Fibroblast of upper back skin (primary cell): ENCODE measurements at places on chromosomes 3 and 15.
A peak's percentile ranks its signal among the peaks of the same experiment; 100 is the strongest.

- DNase-seq = no peak
Observed at GRCh38 chr3:126381966-126382365, 12.7 kb upstream of the CFAP100 start.

DNA sequence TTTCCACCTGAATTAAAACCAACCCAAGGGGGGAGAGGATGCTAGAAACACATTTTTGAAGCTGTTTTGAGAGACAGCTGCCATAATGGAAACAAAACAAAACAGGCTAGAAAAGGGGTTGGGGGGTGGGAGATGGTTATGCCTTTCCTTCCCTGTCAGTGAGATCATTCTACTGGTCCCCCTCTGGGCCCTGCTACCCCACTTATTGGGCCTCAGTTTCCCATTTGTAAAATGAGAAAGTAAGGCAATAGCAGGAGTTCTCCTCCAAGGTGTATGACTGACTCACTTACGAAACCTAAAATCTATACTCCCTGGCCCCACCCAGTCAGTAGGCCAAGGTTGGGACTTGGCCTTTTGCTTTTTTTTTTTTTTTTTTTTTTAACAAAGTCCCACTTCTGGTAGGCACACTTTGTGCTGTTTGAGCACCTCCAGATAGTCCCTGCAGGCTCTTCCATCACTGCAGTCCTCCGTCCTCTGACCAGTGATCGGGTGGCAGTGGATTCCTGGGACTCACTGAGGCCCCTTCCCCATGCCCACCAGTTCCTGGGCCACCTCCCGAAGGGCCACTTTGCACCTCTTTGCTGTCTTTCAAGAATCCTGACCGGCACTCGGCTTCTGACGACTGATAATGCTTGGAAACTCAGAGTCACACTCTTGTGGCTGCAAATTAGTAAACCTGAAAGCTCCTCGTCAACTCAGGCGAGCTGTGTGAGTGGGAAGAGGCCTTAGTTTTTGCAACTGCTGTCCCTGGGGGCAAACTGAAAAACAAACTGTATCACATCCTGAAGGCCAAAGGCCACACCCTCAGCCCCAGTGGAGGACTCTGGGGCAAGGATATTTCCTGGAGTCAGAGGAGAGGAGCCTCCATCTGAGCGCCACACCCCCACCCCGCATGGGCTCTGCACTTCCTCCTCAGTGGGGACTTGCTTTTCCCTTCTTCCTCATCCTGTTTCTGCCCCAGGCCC, 6.7 kb upstream of the PSTPIP1 start:
- DNase-seq = no peak

DNA sequence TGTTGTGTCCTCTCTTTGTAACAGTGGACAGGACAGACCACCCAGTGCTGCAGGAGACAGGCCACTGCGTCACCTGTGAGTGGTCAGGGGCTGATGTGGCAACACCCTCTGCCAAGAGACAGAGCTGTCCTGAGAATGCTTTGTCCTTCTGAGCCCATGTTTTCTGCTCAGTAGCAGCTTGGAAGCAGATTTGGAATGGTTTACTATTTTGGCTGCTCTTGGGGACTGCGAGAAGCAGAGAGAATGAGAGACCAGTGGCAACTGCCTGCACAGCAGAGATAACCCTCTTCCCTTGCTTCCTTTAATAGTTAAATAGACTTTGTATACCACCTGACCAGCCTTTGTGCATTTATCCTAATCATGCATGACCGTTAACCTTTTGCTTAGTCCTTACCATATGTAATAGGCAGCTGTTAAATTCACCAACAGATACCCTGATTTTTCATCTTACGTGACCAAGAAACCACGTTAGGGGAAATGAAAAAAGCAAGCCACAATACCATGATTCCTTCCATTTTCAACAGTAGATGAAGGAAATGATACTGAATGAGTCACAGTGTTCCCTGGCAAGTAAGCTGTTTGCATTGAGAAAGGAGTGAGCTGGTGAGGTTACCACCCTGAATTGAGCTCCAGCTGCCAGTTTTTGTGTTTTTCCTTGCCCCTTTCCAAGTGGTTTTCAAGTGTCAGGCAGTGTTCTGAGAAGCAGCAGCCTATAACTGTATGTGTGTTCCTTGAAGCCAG, 35.5 kb downstream of the B3GALNT1 start:
- DNase-seq = peak; percentile 41

GRCh38 chr3:23465569-23465968, 262.4 kb downstream of the UBE2E2 start:
- DNase-seq = no peak

DNA sequence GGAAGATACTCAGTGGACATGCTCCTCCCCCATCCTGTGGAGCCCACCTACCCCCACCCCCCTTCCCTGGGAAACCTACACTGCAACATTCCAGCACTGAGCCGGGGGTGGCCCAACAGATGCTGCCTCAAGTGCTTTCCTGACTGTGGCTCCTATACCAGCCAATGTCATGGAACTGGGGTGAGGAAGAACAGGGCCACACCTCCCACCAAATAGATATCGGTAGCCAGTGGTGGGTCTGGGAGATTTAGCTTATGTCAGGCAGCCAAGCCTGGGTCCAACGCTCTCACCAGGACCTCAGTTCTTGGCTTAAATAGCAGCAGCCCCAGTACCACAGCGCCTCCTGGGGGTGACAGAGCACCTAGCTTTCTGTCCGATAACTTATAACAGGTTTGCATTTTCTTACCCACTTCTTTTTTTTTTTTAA, 30.3 kb downstream of the CDC25A start:
- DNase-seq = peak; percentile 65

- DNase-seq = no peak
Observed at GRCh38 chr3:192281207-192281880, 446.0 kb downstream of the FGF12 start.

- peak; percentile 88 for DNase-seq
Observed at GRCh38 chr3:150149651-150150051, 179.0 kb upstream of the PFN2 start.

- DNase-seq = no peak
Observed at GRCh38 chr3:66083784-66084213, 45.1 kb upstream of the MAGI1 start.

GRCh38 chr15:62739507-62739906, 303.0 kb upstream of the TPM1 start:
- DNase-seq = peak; percentile 79

- DNase-seq = no peak
Observed at GRCh38 chr3:51295625-51296024, 89.5 kb upstream of the MANF start.

DNA sequence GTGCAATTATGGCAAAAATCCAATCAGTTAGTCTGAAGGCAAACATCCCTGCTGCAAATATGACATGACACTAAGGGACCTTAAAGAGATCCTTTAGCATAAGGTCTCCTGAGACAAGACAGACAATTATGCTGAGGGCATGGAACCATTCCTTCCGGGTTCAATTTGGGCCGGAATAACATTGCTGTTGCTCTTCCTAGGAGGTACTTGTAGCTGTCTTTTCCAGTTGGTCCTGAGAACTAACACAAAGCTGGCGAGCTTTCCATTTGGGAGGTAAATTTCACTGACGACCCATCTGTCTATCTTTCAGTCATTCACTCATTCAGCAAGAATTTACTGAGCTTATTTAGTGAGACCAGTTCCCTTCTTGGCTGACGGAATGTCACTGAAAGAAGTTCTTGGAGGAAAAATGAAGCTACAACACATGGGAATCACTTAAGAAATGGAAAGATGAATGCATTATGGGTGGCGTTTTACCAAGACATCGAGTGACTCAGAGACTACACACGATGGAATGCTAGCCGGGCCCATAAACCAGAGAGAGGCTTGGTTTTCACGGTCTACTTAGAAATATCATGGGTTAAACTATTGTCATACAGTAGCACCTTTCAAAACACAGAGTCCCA, 215.5 kb downstream of the PDZRN3 start:
- DNase-seq = peak; percentile 95

- peak; percentile 38 for DNase-seq
Observed at GRCh38 chr15:100835636-100836035, 44.0 kb upstream of the ALDH1A3 start.

GRCh38 chr15:25771338-25771706, 91.8 kb downstream of the ATP10A start:
- no peak for DNase-seq

DNA sequence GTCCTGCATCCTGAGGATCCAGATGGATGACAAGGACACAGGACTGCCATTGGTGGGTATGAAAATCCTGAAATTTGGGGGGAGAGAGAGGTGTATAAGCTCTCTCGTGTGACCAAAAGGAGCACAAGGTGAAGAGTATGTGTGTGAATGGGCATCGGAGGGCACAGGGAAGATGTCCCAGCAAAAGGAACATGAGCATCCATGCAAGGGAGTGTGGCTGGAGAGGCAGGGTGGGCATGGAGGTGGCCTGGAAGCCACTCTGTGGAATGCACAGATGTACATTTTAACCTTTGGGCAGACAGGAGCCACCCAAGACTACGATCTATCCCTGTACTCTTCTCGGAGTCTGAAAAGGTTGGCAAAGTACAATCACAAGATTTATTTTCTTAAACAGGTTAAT, 54.5 kb downstream of the CAPN7 start:
- DNase-seq = no peak

- peak; percentile 28 for DNase-seq
Observed at GRCh38 chr3:172627057-172627809, 83.6 kb downstream of the NCEH1 start.

GRCh38 chr3:135930255-135930654, 35.3 kb upstream of the PPP2R3A start:
- DNase-seq = peak; percentile 30

DNA sequence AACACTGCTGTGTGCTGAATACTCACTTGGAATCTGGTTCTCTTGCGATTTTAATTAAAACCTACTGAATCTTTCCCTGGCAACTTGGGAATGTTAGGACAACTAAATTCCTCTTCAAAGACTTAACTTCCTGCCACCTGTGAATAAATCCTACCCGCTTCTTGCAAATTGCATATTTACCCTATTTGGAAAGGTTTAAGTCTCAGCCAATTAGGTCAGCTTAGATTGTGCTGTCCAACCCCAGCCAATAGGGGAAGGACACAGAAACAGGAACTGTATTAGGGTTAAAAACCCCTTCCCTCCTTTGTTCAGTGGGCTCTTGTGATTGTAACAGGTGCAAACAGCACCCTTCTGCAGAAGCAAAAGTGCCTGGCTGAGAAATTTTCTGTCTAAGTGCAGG, 38.6 kb upstream of the FSTL1 start:
- DNase-seq = peak; percentile 35

GRCh38 chr15:89198934-89199333, 22.4 kb downstream of the RLBP1 start:
- DNase-seq = no peak

GRCh38 chr15:75032395-75032794, 9.0 kb downstream of the PPCDC start:
- DNase-seq = no peak

DNA sequence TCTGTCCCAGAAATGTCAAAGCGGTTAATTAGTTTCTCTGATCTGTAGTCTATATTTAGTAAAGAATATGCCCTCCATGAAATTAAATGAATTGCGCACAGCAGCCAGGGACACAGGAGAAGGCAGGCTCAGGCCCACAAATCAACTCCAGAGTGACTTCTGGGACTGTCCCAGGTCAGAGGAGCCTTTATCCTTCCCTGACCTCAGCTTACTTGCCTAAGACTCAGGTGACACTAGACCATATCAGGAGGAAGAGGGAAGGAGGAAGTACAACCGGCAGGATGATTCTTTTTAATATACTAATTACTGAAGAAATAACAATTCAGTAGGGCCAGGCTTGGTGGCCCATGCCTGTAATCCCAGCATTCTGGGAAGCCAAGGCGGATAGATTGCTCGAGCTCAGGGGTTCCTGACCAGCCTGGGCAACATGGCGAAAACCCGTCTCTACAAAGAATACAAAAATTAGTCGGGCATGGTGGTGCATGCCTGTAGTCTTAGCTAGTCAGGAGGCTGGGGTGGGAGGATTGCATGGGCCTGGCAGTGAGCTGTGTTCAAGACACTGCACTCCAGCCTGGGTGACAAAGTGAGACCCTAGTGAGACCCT, 1.8 kb upstream of the GPR15 start:
- DNase-seq = no peak

DNA sequence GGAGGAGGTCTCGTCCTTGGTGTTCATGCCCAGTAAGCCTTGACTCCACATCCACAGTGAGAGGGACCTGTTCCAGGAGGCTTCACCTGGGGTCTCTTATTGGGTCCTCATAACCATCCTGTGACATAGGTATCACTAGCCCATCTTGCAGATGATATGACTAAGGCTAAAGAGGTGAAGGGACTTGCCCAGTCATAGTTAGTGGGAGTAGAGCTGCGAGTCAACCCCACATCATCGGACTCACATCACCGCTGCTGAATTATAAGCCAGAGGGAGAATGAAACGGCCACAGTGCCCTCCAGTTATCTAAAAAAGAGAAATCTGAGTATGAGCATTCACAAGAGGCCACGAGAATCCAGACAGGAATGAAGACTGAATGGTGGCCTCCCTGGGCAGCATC, 66.0 kb downstream of the MESD start:
- DNase-seq = no peak

DNA sequence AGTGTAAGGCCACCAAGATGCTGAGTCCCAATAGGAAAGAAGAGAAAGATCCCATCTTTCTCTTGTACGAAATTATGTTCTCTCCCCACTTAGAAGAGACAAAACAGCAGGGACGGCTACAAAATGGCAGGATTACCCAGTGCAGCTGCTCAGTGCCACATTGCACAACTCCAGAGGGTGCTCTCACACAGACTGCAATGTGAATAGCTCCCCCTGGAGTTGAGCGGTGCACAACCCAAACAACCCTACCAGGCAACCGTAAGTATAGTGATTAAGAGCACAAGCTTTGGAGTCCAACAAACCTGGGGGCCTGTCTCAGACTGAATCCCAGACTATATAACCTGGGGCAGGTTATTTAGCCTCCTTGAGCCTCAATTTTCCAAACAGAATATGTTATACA, 3.1 kb upstream of the BHLHE40 start:
- DNase-seq = peak; percentile 73

DNA sequence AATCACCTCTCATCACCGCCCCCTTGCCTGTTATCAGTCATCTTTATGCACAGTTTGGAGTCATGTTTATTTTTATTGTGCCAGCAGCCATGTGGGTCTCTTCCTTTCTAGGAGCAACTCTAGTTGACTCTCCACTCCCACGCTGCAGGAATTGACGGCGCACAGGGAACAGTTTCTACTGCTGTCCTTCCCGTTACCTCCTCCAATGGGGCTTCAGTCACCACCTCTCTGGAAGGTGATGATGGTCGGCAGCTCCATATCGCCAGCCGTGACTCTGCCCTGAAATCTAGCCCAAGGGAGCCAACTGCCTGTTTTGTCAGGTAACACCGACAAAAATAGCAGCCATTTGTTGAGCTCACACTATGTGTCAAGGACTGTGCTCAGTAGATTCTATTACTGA, 35.6 kb upstream of the FAM107A start:
- no peak for DNase-seq

GRCh38 chr3:157520485-157521150, 17.4 kb upstream of the VEPH1 start:
- DNase-seq = no peak

GRCh38 chr3:58529516-58530353, 7.3 kb downstream of the ACOX2 start:
- DNase-seq = no peak

- no peak for DNase-seq
Observed at GRCh38 chr3:24270204-24270691, 224.4 kb downstream of the THRB start.
